ENCODE measurements at places on chromosomes 11 and 22.
A peak's percentile ranks its signal among the peaks of the same experiment; 100 is the strongest.

GRCh38 chr22:35400501-35400790 is 506 bp downstream of the MCM5 start:
- DNase-seq, result no peak

- DNase-seq, result no peak
These were observed 304.5 kb upstream of the B3GAT1 start for GRCh38 chr11:134716582-134716981.

DNA sequence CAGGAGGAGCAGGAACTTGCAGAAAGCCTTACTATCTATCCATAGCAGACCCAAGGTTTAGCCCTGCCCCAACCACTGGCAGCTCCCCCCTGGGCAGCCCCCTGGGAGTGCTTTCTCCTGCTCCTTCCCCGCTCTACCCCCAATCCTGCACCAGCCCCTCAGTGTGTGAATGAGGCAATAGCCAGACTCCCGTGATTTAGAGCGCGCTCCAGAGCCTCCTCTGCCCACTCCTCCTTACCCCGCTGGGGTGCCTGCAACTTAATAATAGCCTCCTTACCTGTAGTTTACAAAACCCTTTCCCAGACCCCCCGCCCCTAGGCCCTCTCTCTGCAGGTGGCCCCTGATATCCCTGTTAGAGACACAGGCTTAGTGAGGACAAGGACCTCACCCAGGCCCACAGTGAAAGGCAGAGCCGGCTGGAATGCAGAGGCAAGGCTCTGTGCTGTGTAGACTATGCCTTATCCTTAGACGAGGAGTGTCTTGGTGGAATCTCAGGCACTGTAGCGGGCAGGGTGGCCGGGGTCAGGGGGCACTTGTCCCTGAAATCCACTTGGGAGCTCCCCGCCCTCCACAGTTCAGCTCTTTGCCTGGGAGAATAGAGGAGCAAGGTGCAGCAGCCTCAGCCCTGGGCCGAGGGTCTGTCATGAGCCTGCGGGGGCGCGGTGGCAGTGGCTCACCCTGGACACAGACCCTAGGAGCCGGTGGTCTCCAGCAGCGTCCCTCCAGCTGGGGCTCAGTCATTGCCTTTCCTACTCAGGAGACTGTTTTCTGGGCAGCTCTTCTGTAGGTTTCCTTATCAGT is 4.3 kb upstream of the CARNS1 start:
- no peak for DNase-seq

- no peak for DNase-seq
These were observed 33.4 kb upstream of the API5 start for GRCh38 chr11:43278193-43278956.

GRCh38 chr11:110525883-110526282 is 96.1 kb downstream of the FDX1 start:
- DNase-seq, result peak; percentile 79

DNA sequence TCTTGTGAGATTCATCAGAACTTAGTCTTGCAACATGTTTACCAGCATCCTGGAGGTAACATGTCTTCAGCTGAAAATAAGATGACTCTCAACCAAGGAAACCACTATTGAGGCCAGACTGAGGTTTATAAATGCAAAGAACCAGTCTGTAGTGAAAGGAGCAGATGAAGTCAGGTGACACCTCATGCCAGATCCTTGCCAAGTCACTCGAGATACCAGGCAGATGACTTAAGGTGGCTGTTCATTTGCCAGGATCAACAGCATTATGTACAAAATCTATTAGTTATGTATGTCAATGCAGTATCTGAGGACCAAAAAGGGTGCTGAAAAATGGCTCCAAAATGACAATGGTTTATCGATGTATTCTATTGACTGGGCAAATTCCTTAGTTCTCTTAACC is 100.0 kb upstream of the SOX6 start:
- no peak for DNase-seq

DNA sequence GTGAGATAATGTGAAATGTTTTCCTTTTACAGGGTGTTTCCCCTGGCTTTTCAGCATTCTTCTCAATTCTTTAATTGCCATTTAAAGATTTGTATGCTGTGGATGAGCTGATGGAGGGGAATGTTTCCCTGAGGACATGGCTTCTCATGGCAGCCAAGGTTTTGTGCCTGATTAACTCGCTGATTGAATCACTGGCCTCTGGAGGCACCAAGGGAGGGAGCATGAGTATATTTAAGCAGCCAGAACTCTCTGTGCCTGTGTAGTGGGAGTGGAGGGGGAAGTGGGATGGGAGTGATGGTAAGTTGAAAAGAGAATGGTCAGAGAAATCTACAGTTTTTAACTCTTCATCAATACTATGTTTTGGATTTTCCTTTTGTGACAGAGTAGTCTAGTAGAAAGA is 88.7 kb downstream of the STIM1 start:
- no peak for DNase-seq

GRCh38 chr22:26502688-26503561 is 9.3 kb downstream of the TFIP11 start:
- peak; percentile 51 for DNase-seq

GRCh38 chr11:38791346-38791961 is 2193.4 kb upstream of the RAG2 start:
- peak; percentile 49 for DNase-seq

GRCh38 chr11:68924073-68924925 is 20.6 kb downstream of the IGHMBP2 start:
- DNase-seq, result no peak

DNA sequence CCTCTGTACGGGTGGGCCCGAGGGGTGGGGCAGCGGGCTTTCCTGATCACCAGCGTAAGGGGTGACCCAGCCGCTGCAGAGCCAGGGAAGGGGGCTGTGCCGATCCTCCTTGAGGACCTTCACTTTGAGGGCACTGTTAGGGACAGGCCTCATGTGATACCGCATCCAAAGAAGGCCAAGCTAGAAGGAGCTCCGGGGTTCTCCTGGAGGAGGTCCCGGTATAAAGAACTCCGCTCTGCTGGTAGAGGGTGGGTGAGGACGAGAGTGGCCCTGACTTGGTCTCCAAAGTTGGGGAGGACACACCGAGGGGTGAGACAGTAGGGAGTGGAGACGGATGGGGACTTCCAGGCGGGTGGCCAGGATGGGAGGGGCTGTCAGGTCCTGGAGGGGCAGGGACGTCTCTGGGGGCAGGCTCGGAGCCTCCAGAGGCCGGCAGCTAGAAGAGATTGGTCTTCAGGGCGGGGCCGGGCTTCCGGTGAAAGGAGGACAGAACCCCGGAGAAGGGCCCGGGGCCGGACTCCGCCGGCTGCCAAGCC is 4.6 kb downstream of the PHOX2A start:
- peak; percentile 60 for DNase-seq

DNA sequence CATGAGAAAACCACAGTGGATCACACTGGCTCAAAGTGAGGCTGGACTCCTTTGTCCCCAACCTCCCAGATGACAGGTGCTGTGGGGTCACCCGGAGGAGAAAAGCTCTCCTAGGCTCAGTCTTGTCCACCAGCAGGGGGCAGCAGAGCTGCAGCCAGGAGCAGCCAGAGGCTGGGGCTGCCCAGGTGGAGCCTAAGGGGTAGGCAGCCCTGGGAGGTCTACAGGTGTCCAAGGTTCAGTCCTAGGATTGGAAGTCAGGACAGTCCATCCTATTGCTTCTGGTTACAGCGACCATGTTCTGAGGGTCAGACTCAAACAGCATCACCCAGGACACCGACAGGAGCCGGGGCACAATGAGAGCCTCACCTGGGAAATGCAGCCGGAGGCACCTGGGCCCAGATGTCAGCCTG is 77.6 kb upstream of the IGLL5 start:
- no peak for DNase-seq

GRCh38 chr22:29483254-29483653 is 3.2 kb downstream of the NEFH start:
- no peak for DNase-seq

DNA sequence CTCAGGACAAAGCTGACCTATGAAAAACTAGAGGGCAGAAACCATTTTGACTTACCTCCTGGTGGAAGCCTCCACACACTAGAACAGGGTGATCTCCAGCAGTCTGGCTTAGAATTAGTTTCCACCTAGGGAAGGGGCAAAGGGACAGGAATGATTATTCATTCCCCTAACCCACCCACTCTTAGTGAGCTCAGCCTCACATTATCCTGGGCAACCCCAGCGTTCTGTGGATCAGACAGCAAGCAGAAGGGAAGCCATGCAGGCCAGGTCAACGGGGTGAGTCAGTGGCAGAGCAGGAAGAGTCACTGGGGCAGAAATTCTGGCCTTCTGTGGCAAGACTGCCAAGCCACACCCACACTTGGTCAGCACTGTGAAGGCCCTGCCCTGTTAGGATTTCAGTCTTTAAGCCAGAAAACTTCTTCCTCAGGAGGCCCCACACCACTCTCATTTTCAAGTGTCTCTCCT is 10.5 kb downstream of the NUMA1 start:
- DNase-seq, result peak; percentile 54

DNA sequence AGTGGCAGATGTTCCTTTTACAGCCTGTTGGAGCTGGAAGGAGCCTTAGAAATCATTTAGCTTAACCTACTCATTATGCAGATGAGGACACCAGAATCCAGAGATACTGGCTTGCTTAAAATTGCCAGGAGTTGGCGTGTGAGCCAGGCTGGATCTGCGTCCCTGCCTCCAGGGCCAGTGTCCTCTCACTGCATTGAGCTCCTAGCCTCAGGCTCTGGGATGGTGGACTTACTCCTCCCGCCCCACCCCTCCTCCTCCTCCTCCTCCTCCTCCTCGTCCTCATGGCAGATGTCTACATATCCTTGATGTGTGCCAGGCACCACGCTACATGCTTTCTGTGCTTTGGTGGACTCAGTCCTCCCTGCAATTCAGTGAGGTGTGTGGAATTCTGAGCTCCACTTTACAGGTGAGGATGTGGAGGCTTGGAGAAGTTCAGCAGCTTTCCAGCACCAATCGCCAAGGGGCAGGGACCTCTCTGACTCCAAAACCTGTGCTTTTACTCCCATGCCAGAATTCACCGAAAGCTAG is 24.1 kb downstream of the ADAMTS15 start:
- DNase-seq, result no peak

DNA sequence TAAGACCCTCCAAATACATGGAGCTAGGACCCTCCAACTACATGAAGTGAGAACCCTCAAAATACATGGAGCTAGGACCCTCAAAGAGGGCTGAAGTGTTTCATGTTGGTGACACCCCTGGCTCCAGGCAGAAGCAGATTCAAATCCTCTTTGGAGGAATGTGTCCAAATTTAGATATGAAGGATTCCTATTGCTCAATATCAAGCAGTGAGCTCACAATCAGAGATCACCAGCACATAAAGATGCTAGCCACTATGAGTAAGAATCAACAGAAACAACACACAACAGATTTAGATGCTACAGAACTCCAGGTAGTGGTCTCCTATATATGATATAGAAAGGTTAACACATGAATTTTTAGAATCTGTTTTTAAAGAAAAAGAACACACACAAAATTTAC is 11.2 kb upstream of the RAB3IL1 start:
- DNase-seq, result no peak

DNA sequence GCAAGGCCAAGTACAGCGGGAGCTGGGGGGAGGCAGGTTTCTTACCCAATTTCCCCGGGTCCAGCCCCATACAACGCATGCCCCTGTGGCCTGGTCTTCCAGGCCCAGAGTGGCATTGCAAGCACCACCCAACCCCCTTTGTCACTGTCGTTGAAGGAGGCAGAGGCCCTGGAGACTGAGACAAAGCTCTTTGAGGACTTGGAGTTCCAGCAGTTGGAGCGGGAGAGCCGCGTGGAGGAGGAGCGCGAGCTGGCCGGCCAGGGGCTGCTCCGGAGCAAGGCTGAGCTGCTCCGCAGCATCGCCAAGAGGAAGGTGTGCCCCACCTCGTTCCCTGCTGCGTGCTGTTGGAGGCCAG is 27.8 kb downstream of the PHLDB1 start:
- peak; percentile 23 for DNase-seq

DNA sequence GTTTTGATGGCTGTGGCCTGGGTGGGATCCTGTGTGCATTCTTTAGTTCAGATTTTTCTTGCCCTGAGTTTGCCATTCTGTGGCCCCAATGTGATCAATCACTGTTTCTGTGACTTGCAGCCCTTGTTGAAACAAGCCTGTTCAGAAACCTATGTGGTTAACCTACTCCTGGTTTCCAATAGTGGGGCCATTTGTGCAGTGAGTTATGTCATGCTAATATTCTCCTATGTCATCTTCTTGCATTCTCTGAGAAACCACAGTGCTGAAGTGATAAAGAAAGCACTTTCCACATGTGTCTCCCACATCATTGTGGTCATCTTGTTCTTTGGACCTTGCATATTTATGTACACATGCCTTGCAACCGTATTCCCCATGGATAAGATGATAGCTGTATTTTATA is 620 bp downstream of the OR4C16 start:
- no peak for DNase-seq

GRCh38 chr11:57386178-57386940 is 4.1 kb downstream of the PRG2 start:
- DNase-seq, result no peak

GRCh38 chr11:72823105-72823804 is 9.0 kb downstream of the ATG16L2 start:
- DNase-seq, result no peak

DNA sequence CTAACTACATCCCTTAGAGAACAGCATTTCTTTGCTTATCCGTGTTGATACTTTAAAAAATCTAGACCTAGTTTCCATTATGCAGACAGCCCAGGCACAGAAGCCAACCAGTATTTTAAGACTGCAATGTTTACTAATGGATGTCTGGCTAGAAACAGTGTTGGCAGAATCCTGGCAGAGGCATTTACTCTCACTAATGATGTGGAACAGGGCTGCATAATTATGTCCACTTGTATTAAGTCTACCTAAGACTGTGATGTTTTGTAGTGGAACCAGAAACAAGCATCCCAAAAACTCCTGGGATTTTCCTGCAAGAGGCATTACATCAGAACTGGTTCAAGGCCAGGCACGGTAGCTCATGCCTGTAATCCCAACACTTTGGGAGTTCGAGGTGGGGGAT is 50.2 kb upstream of the PICALM start:
- DNase-seq, result no peak

- DNase-seq, result peak; percentile 10
These were observed 117.2 kb upstream of the IGLL5 start for GRCh38 chr22:22770280-22770871.

DNA sequence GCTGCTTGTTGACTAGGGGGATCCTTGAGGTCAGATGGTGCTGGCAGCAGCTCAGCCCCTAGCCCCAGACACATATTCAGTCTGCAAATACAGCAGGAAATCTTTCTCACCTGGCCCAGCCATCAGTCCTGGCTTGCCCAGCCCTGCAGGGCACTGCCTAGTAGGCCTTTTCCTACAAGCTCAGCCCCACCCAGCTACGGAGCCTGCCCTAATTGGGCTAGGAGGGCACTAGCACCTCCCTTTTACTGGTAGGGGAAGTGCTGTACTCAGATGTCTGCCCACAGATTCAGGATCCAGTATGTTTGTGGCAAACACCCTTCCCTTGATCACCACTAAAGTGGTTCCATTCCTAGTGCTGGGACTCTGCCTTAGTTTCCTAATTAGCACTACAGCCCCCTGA is 257.1 kb upstream of the CADM1 start:
- no peak for DNase-seq

- DNase-seq, result no peak
These were observed 314.2 kb upstream of the SORL1-AS1 start for GRCh38 chr11:121766991-121767390.

DNA sequence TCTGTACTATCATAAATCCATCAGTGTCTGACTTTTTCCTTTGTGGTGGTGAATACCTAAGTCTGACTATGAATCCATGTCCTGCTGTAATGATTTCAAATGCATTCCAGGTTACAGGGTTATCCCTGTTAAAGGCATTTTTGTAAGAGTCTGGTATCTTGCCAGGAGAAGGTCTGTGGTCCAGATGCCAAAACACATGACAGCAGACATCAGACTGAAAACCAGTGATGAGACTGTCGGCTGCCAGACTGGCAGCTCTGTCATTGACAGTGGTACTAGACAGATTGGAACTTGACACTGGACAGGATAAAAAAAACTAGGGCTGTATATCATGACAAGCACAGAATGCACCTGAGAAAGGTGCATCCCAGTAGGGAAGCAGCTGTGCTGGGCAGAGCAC is 301.8 kb upstream of the FAT3 start:
- DNase-seq, result no peak
